ENCODE measurements at places on chromosomes 11 and 22.

- DNase-seq: no peak
Measured at GRCh38 chr11:76729214-76729613, 53.9 kb upstream of the TSKU start.

DNA sequence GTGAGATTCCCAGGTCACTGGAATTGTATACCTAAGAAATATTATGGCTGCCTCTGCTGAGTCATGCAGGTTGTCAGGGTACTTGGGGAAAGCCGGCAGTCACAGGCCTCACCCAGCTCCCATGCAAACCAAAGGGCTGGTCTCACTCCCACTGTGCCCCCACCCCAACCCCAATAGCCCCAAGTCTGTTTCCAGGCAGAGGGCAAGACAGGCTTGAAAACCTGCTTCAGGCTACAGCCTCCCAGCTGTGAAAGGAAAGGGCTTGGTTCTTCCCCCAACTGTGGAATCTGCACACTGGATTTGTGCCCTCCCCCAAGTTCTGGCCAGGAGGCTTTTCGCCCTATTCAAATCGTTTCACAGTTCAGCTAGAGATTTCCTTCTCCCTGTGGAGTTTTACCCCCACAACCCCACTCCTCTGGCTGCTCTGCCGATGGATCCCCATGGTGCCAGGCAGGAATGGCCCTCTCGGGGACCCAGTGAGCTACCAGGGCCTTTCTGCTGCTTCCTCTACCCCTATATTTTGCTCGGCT, 37.0 kb upstream of the ABTB2 start:
- DNase-seq: no peak

DNA sequence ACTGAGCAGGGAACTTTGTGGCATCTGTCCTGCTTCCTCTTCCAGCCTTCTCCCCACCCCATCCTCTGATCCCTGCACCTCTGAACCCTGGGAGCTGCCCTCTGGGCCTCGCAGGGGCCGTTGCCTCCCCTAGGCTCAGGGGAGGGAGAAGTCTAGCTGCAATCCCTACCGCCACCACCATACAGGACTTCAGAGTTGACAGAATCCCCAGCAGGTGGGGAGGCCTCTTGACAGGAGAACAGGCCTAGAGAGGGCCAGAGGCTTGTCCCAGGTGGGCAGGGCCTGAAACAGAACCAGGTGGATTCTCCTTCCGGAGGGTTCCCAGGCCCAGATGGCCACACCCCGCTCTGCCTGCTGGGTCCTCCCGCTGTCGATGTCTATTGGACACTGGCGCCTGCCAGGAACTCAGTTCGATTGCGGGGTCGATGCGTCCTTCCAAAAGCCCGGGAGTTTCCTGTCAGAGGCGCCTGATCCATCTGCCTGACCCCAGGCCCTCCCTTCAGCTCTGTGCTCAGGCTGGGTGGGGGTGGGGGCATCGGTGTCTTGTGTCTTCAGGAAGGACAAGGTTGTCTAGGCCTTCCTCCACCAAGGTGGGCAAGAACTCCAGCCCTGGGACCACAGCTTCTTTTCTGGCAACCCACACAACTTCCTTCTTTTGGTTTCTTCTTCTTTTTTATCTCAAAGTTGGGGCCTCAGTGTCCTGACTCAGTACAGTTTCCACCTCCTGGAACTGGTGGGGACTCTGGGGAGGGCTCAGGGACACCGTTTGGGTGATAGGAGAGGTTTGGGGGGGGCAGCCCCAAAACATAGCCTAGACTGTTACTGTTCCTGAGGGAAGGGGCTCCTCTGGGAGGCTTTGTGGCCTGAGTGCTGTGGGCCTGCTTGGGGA, 6.4 kb downstream of the STARD10 start:
- peak; percentile 78 for DNase-seq

DNA sequence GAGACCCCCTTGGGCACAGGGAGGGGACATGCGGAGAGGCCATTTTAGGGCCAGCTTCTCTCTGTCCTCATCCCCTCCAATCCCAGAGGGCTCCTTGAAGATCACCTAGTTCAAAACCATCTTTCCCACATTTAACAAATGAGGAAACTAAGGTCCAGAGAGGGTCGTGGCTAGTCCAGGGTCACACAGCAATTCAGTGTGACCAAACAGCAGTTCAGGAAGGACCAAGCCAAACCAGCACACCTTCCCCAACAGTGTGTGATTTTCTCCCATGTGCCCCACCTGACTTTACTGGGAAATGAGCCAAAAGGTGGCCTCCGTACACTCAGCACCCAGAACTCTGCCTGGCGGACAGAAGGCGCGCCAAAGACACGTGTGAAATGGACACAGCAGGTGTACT, 51.3 kb downstream of the CACNA1I start:
- DNase-seq: no peak

- DNase-seq: no peak
Measured at GRCh38 chr11:121513807-121514206, 61.0 kb upstream of the SORL1-AS1 start.

- no peak for DNase-seq
Measured at GRCh38 chr11:32819187-32819586, 10.5 kb upstream of the PRRG4 start.

GRCh38 chr11:107962181-107962580, 33.9 kb downstream of the RAB39A start:
- no peak for DNase-seq

- DNase-seq: peak; percentile 67
Measured at GRCh38 chr11:109123816-109124787, 297.9 kb upstream of the C11orf87 start.

DNA sequence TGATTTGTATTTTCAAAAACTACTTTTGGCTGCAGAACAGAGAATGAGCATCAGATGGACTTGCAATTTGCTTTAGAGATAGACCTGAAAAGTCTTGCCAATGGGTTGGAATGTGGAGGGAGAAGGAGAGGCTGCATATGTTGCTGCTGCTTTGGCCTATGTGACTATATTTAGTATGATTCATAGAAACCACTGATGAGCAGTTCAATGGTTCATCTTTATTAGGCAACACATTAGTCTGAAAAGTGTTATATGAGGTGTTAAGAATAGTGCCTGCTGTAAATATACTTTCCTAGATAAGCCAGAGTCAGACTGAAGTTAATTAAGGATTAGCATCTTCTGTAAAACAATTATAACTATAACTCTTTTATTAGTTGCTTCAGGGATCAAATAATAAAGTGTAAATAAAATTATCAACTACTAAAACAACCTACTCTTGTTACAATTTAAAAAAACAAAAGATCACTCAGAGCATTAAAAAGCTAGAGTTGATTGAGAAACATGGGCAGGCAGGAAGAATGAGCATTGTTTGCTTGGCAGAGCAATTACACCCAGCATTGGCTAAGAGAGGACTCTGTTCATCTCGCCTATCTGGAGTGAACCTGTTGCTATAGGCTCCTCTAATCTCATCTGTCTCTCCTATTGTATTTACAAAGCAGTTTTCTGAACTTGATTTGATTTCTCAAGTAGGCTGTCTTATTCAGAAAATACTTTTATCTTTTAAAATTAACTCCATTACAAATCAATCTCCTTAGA, 36.3 kb downstream of the HORMAD2 start:
- no peak for DNase-seq

DNA sequence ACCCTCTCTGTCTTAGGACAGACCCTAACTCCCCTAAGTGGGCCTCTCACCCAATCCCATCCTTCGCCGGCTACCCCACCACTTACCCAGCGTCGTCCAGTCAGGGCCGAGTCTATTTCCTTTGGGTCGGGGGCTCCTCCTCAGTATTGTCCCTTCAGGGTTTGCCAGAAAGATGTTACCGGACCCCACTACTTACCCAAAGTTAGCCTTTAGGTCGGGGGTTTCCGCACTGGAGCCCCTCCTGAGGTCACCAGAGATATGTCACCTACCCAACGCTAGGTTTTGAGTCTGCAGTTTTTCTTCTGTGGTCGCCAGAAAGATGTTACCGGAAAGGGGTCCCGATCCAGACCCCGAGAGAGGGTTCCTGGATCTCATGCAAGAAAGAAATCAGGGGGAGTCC, 17.9 kb upstream of the B4GALNT4 start:
- DNase-seq: no peak

- DNase-seq: no peak
Measured at GRCh38 chr11:72816404-72816990, 2.3 kb downstream of the ATG16L2 start.

- no peak for DNase-seq
Measured at GRCh38 chr22:39925909-39926679, 25.2 kb downstream of the GRAP2 start.
